ENCODE measurements at places on chromosomes 4 and X.

DNA sequence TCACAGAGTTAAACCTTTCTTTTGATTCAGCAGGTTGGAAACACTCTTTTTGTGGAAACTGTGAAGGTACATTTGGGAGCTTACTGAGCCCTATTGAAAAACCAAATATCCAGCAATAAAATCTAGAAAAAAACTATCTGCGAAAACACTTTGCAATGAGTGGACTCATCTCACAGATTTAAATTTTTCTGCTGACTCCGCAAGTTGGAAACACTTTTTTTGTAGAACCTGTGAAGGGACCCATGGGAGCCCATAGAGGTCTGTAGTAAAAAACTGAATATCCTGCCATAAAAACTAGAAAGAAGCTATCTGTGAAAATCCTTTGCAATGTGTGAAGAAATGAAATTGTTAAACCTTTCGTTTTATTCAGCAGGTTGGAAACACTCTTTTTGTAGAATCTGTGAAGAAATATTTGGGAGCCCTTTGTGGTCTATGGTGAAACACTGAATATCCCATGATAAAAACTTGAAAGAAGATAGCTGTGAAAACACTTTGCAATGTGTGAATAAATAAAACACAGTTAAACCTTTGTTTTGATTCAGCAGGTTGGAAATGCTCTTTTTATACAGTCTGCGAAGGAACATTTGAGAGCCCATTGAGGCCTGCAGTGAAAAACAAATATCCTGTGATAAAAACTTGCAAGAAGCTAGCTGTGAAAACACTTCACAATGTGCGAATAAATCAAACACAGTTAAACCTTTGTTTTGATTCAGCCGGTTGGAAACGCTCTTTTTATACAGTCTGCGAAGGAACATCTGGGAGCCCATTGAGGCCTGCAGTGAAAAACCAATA lies 22.3 kb upstream of the DCUN1D4 start:
- no peak for DNase-seq

DNA sequence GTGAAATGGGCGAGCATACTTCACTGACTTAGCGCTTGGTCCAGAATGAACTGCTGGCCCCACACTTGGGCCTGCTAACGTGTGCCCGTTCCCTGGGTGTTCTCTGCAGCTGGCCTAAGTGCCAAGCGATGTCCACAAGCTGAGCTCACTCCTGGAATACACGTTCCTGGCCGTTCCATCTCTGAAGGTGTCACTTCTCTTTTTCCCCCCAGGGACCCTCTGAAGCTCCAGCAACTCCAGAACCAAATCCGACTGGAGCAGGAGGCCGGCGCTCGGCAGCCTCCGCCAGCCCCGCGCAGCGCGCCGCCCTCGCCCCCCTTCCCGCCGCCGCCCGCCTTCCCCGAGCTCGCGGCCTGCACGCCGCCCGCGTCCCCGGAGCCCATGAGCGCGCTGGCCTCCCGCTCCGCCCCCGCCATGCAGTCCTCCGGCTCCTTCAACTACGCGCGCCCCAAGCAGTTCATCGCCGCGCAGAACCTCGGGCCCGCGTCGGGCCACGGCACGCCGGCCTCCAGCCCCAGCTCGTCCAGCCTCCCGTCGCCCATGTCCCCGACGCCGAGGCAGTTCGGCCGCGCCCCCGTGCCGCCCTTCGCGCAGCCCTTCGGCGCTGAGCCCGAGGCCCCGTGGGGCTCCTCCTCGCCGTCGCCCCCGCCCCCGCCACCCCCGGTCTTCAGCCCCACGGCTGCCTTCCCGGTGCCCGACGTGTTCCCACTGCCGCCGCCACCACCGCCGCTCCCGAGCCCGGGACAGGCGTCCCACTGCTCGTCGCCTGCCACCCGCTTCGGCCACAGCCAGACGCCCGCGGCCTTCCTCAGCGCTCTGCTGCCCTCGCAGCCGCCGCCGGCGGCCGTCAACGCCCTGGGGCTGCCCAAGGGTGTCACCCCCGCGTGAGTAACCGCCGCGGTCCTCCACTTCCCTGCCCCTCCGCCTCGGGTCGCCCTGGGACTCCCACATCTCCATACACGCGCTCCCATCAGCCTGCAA lies 132.3 kb downstream of the CBR4 start:
- peak; percentile 36 for DNase-seq

- DNase-seq: no peak
Measured at GRCh38 chr4:164888096-164888715, 11.2 kb downstream of the APELA start.

GRCh38 chrX:17441965-17442364 lies 67.0 kb downstream of the NHS start:
- no peak for DNase-seq

GRCh38 chr4:140222171-140222570 lies 68.2 kb upstream of the MAML3 start:
- DNase-seq: no peak

DNA sequence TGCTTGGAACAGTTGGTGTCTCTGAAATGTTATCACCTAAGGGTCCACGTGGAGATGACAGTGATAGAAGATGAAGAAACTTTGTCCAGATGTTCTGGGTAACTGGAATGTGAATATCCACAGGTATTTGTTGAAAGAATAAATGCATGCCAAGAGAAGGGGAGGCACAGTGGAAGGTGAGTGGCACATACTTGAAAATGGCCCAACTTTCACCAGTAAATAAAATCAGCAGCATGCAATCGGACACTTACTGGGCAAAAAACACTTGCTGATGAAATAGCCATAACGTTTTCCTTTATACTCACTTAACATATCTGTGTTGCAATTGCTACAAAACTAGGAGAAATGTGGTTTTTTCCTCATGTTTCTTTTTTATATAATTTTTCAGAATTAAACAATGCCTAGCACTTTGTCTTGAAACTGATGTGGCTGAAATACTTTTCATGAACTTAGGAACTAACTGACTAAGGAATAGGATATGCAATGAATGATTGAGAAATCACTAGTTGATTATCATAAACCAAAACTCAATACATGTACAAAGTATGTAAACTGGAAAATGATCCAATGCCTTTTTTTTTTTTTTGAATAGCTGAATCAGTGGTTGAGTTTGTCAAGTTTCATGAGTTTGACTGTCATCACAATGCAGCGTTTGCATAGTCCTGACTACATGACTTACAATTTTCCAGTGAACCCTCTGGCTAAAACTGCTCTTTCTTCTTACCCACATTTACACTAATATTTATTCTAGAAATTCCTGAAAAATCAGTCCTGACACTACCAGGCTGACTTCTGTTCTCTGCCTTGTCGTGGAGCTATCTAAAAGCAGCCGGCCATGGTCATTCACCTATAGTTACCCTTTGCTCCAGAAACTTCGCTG lies 127.4 kb downstream of the CPE start:
- DNase-seq: no peak

DNA sequence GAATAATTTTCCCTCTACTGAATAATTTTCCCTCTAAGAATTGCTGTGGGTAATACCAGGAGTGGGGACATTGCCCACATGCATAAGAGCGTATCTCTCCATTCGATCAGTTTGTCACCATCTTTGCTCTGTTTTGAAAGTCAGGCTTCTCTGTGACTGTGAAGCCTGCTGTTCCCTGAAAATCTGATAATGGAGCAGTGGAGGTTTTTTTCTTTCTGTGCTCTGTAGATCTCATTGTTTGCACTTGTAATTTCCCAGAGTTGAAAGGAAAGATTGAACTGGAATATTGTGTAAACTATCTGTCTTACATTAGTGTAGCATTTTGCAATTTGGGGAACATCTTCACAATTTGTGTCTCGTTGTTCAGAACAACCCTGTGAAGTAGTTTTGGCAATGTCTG lies 4.3 kb downstream of the ZXDB start:
- DNase-seq: no peak

DNA sequence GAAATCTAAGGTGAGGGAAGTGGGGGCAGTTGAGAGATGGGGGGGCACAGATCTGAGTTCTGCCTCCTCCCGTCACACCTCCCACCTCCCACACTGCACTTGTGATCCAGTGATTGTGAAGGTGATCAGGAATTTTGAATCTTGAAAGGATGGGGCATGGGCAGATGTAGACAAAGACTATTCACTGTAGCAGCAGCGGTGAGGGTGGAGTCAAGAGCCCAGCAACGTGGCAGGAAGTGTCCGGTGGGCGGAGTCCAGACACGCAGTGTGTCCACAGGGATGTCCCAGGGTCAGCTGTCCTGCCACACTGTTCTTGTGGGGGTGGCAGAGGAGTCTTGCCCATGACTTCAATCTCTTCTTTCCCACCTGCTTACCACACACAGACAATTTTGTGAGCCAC lies 330.5 kb upstream of the GALNT7 start:
- DNase-seq: no peak

DNA sequence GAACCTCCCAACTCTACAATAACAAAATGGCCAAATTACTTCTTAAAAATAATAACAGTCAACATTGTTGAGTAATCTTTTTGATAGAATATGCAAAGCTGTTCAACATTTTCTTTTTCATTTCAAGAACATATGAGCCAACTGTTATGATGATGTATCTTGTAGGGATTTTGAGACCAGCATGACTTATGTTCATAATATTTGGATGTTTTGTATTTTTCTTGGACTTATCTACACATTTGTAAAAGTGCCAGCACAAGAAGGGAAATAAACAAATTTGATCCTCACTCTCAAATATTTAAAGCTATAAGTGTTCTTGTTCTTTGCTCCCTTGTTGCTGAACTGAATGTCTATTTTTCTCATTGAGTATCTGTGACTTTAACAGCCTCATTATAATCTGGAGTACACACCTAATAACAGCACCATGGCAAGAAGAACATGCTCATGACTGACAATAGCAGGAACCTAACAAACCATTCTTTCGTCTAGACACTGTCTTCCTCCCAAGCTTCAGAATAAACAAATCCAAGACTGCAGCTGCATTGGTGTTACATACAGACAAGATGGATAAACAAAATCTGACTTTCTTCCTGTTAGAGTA lies 1049.7 kb downstream of the FAT4 start:
- DNase-seq: no peak

DNA sequence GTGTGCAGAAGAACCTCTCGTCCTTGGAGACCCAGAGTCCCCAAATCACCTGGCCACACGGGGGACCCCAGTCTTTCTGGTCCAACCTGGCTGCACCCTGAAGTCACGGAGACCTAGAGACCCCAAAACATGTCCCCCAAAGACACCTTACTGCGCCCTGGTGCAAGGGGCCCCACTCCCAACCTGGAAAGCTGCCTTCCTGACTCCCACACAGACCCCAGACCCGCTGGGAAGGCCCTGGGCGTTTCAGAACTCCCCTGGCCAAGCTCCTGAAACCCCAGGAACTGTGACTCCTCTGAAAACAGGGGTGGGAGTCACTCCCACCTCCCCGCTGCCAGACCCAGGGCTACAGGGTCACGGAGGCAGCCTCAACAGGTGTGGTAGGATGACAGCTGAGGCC lies 12.7 kb upstream of the SHOX start:
- DNase-seq: no peak

DNA sequence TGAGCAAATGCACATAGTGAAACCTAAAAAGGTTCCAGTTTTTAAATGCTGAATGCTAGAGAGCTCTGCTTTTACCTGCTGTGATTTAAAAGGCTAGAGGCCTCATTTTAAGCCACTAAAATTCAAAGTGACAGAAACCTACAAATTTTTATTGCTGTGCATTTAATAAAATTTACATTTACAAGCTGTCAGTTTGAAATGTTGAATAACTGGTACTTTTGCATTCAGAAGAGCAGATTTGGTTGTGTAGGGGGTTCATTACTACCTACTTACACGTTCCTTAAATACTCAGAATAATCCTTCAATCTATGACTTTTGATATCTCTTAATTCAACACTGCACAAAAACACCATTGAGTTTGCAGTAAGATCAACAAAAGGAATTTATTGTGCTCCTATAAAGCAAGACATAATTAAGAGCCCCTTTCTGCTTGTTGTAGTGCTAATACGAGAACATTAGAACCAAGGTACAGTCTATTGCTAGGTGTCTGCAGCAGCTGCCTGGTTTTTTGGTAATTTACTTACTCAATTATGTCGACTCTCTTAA lies 27.9 kb downstream of the NKX3-2 start:
- DNase-seq: no peak

DNA sequence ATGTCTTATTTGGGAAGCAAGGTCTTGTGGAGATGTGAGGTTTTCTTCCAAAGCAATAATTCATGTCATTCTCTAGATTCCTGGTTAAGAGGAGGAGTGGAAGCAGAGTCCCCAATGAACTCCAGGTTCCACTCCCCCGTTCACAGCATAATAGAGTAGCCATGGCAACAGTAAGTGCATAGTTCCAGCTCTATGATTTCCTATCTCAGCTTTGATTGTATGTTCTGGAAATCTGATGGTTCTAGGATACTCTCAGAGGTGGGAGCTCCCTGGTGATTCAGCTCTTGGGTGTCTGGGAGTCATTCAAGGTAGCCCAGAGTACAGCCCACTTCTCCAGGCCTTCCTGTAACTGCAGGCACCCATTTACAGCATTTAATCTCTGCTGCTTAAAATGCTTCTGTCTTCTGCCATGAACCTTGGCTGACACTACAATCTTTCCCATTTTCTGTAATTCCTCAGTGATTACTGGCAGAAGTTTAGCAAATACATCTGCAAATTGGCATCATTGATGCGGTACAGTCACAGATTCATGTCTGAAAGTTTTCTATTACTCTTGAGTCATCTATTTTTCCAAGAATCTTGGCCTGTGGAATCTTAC lies 242.0 kb downstream of the MAPK10 start:
- no peak for DNase-seq

- DNase-seq: no peak
Measured at GRCh38 chr4:54005475-54005874, 58.9 kb downstream of the CHIC2 start.

GRCh38 chrX:16665089-16665488 lies 15.1 kb downstream of the S100G start:
- no peak for DNase-seq

- no peak for DNase-seq
Measured at GRCh38 chr4:153676984-153677383, 7.1 kb upstream of the TLR2 start.

DNA sequence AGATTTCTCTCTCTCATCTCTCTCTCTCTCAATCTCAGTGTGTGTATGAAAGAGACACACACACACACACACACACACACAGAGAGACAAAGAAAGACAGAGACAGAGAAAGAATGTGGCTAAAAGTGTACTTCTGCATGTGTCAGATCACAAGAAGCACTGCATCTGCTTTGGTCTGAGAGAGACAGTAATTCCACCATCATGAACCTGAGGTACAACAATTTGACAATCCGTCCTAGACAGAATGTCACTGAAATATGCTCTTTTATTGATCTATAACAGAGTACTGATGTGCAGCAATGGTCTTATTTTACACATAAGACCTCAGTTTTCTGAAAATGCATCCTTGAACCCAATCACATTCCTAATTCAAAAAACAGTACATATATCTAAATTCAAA lies 576.2 kb upstream of the SMIM31 start:
- no peak for DNase-seq

- DNase-seq: no peak
Measured at GRCh38 chrX:78595901-78596502, 63.1 kb downstream of the RTL3 start.

- no peak for DNase-seq
Measured at GRCh38 chr4:165994701-165995100, 121.7 kb downstream of the TLL1 start.

GRCh38 chr4:165343353-165344191 lies 16.1 kb downstream of the MSMO1 start:
- DNase-seq: no peak

- DNase-seq: no peak
Measured at GRCh38 chr4:188214861-188215260, 75.6 kb downstream of the TRIML1 start.

- DNase-seq: no peak
Measured at GRCh38 chr4:187380181-187380581, 615.4 kb upstream of the ZFP42 start.
